ENCODE measurements at places on chromosomes 2 and 18.

DNA sequence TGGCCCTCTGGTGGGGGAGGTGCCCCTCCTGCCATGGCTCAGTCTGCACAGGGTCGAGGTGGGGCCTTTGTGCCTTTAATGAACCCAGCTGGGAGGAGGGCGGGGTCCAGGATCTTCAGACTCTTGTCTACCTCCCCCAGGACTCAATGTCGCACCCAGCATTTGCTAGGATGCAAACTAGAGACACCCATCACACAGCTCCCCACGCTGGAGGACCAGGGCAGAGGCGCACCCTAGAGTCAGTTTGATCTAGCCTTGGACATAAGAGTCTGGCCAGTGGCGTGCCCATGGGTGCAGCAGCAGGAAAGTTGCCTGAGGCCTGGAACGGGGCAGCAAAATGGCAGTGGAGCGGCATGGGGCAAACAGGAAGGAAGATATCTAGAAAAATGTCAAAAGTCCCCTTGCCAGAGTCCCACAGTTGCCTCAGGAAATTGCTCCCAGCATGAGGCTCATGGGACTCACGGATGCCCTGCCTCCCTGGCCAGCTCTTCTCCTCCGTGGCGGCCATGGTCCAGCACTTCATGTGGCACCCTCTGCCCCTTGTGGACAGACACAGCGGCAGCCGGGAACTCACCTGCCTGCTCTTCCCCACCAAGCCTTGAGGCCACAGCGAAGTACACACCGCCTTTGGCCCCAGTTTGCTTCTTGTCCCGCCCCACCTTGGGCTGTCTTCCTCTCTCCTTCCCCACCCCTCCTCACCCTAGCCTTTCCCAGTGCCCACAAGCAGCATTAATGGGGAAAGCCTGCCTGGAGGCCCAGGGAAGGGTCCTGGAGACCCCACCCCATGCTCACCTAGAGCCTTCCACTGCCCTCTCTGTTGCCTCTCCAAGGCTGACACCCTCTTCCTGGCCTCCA lies 17.7 kb downstream of the SH2D6 start:
- DNase-seq: no peak

DNA sequence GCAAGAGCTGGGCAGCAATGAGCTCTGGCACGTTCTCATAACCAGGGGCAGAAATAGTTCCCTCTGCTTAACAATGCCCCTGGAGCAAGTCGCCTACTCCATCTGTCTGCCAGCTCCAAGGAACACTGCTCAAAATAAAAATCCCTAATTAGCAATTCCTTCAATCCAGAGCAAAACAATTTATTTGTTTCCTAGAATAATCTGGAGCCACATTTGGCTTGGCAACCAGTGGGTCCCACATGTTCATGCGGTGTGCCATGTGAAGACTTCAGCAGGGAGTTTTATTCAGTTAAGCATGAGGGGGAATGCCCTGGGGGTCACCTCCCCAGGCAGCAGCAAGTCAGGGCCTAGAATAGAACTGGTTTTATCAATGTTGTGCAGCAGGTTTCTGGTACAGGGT lies 7.6 kb upstream of the EGR4 start:
- no peak for DNase-seq

DNA sequence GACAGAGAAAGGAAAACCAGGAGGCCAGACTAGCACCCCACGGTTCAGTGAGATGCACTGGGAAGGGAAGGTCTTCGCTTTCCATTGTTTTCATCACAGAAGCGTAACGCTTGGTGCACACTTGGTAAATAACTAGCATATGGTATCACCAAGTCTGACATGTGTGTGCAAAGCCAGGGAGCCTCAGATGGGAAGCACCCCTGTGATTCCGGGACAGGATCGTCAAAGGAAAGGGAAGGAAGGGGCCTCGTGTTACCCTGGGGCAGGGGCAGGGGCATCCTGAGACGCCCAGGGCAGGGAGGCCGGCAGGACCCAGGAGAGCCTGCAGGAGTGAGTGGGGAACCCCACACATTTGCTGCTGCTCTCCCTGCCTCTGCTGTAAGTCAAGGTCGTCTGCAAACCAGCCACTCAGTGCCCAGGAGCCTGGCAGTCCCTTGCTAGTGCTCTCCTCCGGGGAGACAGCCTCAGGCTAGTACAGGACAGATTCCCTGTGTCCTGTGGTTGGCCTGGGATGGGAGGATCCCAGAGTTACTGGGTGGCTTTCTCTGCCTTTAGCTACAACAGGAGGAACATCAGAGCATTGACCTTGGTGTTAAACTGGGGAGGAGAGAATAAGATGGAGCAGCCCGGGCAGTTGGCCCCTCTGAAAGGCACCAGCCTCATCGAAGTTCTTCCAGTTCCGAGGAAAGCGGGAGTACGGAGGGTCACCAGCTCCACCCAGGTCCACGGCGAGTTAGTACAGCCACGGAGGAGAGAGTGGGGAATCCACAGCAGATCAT lies 192.5 kb downstream of the NDUFA10 start:
- no peak for DNase-seq

GRCh38 chr18:58793361-58793760 lies 71.3 kb upstream of the ZNF532 start:
- DNase-seq: no peak

DNA sequence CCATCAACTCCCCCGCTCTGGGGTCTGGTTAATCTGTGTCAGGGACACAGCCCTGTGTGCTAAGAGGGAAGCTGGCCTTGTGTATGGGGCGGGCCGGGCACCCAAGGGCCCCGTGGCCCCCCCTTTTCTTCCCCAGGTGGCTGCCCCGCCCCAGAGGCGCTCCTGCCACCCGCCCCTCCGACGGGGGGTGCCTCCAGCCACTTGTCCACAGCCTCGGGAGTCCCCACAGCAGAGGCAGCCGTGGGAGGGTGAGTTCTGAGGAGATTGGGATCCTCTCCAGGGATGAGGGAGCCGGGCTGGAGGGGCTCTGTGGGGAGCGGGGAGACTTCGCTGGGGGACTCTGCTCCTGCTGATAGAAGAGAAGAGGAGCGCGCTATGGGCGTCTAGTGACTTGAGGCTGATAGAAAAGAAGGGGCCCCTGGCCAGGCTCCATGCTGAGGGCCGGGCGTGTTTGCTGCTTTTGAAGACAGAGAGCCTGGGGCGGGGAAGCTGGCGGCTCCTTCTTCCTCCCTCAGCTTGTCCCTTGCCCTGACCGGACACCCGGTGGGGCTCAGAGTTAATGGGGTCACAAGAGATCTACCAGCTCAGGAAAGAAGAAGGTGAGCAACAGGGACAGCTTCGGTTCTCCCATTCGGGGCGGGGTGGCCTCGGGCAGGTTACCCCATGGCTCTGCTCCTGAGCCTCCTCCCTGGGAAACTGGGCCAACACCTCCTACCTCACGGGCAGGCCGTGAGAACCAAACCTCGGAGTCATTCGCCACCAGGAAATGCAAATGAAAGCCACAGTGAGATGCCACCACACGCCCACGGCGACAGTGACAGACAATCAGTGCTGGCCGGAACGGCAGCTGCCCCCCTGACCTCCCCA lies 89.4 kb upstream of the TAF1B start:
- no peak for DNase-seq

- no peak for DNase-seq
These were observed 3.8 kb upstream of the SLC1A4 start for GRCh38 chr2:64985447-64985846.

DNA sequence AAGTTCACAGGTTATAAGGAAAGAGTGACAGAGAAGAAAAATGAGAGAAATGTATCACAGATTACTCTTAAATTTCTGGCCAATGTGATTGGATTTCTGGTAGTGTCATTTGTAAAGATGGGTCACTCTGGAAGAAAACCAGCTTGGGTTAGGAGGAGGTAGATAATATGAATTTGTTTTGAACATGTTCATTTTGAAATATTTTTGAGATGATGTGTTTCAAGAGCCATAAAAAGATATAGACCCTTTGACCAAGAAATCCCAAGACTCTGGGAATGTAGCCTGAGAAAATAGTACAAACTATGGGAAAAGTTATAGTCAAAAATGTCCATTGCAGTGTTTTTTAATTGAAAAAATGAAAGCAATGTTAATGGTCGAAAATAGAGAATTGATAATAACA lies 70.7 kb downstream of the CALCRL start:
- DNase-seq: no peak

DNA sequence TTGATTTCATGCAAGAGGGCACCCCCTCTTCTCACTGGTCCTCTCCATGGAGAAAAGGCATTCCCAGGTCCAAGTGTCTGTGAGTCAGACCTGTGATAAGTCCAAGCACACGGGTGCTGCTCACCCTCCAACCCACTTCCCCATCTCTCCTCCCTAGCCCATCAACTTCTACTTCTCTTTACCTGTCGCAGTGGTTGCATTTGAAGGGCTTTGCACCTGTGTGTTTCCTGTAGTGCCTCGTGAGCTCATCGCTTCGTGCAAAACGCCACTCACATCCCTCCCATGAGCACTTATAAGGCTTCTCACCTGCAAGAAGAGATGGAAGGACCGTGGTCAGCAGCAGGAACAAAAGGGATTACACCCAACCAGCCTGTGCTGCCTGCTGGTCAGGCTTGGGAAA lies 77.5 kb downstream of the KLF7 start:
- no peak for DNase-seq

DNA sequence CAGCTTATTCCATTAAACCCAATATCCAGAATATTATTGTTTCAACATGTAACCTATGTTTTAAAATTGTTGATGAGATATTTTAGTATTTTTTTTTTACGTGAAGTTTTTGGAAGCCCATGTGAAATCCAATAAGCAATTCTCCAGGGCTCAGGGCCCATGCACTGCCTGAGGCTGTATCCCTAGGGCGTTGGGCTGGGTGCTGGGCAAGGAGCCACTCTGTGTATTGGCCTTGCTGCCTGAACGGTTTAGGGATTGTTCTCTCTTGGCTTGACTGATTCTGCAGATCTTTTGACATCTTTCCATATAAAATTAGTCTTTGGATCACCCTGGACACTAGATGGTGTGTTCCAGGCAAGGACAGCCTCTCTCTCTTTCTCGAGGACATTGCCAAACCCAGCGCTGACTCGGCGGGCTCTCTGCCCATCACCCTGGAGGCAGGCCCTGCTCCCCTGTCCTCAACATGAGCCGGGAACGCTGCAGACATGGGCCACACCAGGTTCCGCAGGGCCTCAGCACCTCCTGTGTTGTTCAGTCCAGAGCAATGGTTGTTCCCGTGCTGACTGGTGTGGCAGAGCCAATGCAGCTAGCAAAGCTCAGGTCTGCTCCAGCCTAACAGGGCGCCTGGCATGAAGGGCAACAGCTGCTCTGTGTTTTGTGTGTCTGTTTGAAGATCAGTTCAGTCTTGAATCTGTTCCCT lies 163.0 kb downstream of the SEPTIN10 start:
- DNase-seq: no peak

DNA sequence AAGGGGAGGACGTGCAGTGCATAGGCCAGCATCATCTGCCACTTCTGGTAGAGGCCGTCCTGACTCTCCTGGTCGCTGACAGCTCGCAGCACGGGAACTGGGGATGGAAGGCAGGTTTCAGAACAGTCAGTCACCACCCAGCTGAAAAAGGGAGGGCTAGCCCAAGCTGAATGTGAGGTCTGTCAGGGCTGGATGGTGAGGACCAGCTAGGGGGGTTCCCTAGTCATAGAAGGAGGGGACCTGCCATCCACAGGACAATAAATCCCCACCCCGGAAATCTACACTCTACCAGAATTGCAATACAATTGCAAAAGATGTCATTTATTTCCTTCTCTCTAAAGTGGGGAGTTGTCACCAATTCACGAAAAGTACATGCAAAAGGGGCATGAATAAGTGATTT lies 15.8 kb downstream of the ABCG5 start:
- DNase-seq: no peak

DNA sequence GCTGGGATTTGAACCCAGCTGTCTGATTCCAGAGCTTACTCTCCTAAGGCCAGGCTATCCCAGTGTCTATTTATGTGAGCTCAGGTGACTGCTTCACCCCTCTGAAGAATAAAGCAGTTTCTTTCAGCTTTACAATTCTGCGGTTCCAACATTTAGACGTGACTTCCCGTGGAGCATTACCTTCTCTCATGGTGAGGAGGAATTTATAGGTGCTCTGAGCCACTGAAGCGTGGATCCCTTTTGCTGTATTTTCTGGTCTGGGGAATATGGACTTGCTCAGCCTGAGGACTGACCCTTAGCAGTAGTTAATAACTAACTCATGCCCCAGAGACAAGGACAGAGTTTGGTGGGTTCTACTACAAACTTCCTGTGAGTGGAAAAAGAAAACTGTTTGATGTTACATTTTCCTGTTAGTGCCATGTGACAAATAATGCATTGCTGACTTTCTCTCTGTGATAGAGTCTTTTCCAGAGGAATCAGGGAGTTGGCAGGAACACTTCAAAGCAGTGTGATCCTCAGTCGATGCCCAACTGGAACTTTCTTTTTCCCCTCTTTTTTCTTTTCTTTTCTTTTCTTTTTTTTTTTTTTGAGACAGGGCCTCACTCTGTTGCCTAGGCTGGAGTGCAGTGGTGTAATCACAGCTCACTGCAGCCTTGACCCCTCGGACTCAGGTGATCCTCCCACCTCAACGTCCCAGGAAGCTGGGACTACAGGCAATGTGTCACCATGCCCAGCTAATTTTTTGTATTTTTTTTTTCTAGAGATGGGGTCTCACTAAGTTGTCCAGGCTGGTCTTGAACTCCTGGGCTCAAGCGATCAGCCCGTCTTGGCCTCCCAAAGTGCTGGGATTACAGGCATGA lies 21.9 kb downstream of the CASP10 start:
- no peak for DNase-seq
